ENCODE measurements at places on chromosomes 2 and 18.

DNA sequence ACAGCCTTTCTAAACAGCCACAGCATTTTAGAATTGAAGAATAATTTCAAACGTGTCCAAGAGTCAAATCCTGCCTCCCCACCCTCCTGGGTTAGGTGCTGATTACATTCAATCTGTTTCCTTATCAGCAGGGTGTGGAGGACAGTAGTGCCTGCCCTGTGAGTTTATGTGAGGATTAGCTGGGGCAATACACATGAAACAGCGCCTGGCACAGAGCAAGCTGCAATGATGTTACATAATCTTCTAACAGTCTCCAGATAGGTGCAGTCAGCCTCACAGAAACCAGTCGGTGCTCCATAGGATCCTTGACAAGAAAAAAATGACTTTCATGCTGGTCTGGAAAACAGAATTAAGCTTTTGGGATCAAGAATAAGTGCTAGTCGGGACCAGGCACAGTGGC, 91.7 kb upstream of the ITGA6 start:
- DNase-seq, result no peak

- no peak for DNase-seq
Observed at GRCh38 chr2:204732019-204732418, 186.7 kb downstream of the PARD3B start.

- no peak for DNase-seq
Observed at GRCh38 chr18:76977684-76978232, 154.8 kb downstream of the MBP start.

DNA sequence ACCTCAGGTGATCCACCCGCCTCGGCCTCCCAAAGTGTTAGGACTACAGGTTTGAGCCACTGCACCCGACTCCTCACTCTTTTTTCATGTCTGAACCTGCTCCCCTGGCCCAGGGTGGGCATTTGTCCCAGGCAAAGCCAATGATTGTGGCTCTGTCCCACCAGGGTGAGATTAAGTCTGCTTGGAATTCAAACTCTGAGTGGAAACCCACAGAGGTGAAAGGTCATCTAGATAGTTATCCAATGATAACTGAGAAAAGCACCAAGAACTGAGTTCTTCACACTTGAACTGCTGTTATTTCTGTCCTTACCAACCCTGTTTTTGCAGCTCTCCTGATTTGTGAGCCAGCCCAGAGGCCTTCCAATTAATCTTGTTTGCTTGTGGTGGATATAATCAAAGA, 62.4 kb upstream of the ACVR1 start:
- no peak for DNase-seq

DNA sequence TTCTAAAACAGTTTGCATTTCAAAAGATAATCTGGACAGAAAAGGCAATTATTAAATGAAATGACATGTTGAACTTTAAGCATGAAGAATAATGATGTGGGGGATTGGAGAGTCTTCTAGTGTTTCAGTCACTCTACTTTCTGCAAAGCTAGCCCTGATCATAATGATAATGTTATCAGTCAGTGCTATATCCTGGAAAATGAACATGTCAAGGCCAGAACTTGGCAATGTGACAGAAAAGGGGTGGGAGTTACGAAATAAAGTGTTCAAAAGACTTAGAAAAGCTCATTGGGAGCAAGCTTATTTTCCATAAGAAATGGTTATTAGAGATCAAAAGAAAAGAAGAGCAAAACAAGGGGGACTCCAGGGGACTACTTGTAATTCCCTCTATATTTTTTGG, 288.5 kb upstream of the SLC8A1 start:
- no peak for DNase-seq

- no peak for DNase-seq
Observed at GRCh38 chr2:79906139-79906890, 393.5 kb downstream of the CTNNA2 start.

- DNase-seq, result no peak
Observed at GRCh38 chr2:241272303-241273209, 42.9 kb downstream of the HDLBP start.

DNA sequence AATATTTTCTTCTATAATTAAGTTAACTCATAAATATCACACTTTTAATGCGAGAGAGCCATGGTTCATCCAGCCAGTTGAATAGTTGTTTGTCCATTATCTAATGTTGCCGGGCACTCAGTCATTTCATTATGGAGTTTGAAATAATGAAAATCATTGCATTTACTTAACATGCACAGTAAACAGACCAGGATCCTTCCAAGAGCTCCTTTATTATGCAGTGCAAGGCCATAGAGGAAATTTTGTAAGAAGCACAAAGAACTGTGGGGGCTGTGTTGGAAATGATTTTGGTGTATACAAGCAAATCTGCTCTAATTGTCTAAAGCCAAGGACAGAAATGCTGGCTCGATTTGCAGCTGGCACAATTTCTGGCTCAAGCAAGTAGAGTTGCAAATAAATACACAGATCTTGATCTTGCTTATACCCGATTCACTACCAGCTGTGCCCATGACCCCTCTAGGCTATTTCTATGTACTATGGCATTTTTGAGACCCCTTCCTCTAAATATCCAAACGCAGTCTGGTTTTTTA, 400.3 kb upstream of the HNRNPA3 start:
- DNase-seq, result no peak

GRCh38 chr2:169759987-169760386, 26.4 kb downstream of the KLHL23 start:
- no peak for DNase-seq

Measured in renal cortex interstitium (tissue), 15 donors.